Stimulated activated CD4-positive, alpha-beta T cell treated with anti-CD3 and anti-CD28 coated beads, TNF-alpha, amount 100 ng/mL, for 1 hour (primary cell): ENCODE measurements at places on chromosomes 1 and 21.
A peak's percentile ranks its signal among the peaks of the same experiment; 100 is the strongest.

GRCh38 chr1:47233186-47233585 lies 1.2 kb upstream of the TAL1 start:
- no peak for DNase-seq

GRCh38 chr21:42369821-42370220 lies 3.5 kb upstream of the TFF1 start:
- no peak for DNase-seq

- no peak for DNase-seq
Measured at GRCh38 chr1:219550201-219550600, 62.7 kb downstream of the ZC3H11B start.

GRCh38 chr1:70890408-70890807 lies 157.2 kb downstream of the PTGER3 start:
- DNase-seq, result no peak

DNA sequence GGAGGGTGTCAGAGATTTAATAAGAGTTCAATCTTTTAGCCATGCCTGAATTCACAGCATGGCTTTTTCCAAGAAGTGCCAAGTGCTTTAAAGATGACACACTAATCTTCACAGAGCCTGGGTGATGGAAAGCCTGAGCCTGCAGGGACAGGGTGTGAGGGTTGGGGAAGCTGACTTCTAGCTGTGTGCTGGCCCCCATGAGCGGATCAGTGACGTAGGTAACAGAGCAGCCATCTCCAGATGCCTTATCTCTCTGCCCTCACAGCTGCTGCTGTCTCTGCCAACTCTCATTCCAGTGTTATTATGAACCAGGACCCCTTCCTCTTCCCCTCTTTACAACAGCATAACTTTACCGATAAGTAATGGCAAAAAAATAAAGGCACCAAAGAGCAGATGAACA lies 30.6 kb downstream of the FAM78B start:
- DNase-seq, result no peak

DNA sequence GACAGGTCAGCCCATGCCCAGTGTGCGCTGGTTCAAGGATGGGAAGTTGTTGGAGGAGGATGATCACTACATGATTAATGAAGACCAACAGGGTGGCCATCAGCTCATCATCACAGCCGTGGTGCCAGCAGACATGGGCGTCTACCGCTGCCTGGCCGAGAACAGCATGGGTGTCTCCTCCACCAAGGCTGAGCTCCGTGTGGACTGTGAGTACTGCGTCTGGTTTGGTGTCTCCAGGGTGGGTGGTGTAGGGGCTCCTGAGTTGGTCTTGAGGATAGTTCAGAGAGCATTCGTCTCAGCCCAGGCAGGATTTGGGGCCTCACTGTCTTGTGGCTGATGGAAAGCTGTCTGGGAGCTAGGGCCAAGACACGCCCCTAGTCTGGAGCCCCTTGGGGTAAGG lies 83.2 kb downstream of the TRIM11 start:
- no peak for DNase-seq

GRCh38 chr1:45686015-45686287 lies 382 bp downstream of the GPBP1L1 start:
- peak; percentile 42 for DNase-seq

- DNase-seq, result no peak
Measured at GRCh38 chr21:36909901-36910561, 56.4 kb downstream of the HLCS start.
